Large intestine (tissue), 12 donors: ENCODE measurements at places on chromosomes 1 and 21. TPM values are rescaled to one million over a fixed set of nuclear protein-coding genes. Genes with fewer than 3 reads are reported as not detected.
A peak's percentile ranks its signal among the peaks of the same experiment; 100 is the strongest.

The SERPINC1 gene
- polyA plus RNA-seq: 0.54 TPM

DNA sequence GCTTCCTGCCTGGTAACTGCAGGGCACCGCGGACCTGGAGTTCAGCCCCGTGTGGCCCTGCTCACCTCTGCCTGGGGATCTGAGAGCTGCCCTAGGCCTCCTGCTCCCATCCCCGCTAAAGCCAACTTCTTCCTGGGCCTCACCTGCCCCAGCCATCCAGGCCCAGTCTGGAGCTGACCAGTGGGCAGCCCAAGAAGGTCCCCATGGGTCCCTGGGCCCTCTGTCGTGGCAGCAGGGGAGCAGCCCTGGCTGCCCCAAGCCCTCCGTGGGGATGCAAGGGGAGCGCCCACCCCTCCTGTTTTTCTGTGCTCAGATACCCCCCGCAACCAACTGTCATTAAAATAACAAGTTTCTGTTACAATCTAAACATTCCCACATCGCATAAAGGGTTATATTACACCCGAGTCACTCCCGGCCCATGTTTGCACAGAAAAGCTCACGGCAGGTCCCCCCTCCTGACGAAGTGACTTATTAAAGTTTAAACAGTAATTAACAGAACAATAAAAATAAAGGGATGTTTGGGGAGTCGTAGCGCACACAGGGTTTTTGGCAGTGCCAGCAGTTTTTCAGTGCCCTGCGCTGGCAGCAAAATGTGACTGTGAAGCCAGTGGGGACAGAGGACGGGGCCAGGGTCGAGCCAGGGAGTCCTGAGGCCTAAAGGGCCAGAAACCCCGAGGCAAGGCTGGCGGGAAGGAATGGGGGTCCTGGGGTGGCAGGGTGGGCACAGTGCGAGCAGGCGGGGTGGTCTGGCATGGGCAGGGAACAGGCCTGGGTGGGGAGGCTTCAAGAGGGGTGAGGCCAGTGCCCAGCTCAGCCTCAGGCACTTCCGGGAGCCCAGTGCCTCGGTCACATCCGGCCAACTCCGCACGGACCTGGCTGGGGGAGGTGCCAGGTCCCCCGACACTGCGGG lies 121.5 kb downstream of the CASZ1 start:
- H3K27me3 ChIP-seq: peaks cover 5% of the 10 kb centered on the region
- peak overlapping the region; percentile 34 for H3K27ac ChIP-seq
- H3K36me3 ChIP-seq: no peaks in the 10 kb centered on the region
- H3K4me1 ChIP-seq: peaks cover 76% of the 10 kb centered on the region
- no peak for DNase-seq

GRCh38 chr1:201419746-201420607 lies 1.6 kb downstream of the TNNI1 start:
- no peak overlapping the region for H3K4me3 ChIP-seq
- H3K27ac ChIP-seq: no peak overlapping the region
- no peaks in the 10 kb centered on the region for H3K27me3 ChIP-seq
- H3K4me1 ChIP-seq: no peaks in the 10 kb centered on the region

- no peaks in the 10 kb centered on the region for H3K4me1 ChIP-seq
- no peak overlapping the region for H3K4me3 ChIP-seq
- no peak overlapping the region for H3K27ac ChIP-seq
- no peak for DNase-seq
Measured at GRCh38 chr1:37606481-37607263, 10.9 kb upstream of the GNL2 start.

DNA sequence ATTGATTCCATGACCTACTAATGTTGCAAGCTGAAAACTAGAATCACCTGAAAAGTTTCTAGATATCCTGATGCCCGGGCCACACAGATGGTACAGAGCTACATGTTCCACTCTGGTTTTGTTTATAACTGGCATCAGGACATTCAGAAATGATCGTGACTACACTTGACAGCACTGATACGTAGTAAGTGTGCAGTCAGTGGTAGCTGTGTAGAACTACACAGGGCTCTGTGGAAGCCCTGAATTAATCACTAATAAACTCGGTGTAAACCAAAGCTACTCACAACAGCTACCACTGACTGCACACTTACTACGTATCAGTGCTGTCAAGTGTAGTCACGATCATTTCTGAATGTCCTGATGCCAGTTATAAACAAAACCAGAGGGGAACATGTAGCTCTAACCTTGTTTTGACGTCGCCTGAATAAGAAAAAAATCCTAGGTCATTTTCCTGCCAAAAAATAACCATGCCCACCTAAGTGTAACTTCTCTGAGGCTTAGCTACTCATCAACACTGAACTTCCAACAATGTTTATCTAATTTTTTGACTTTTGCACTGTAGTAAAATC lies 149.7 kb downstream of the TGFBR3 start:
- H3K36me3 ChIP-seq: peaks cover 3% of the 10 kb centered on the region
- peak overlapping the region; percentile 39 for H3K27ac ChIP-seq
- no peak for DNase-seq
- H3K4me3 ChIP-seq: no peak overlapping the region
- peaks cover 54% of the 10 kb centered on the region for H3K4me1 ChIP-seq

The DFFA gene
- 29.3 TPM for polyA plus RNA-seq

The C2CD4D gene
- polyA plus RNA-seq: 0.78 TPM

The FOXO6 gene
- 6.4 TPM for polyA plus RNA-seq

The RIPPLY3 gene
- polyA plus RNA-seq: 0.24 TPM

GRCh38 chr1:167720965-167721616 lies 691 bp upstream of the MPZL1 start:
- H3K4me3 ChIP-seq: peak overlapping the region; percentile 74
- peak; percentile 69 for DNase-seq
- H3K36me3 ChIP-seq: no peaks in the 10 kb centered on the region
- H3K27ac ChIP-seq: peak overlapping the region; percentile 79

DNA sequence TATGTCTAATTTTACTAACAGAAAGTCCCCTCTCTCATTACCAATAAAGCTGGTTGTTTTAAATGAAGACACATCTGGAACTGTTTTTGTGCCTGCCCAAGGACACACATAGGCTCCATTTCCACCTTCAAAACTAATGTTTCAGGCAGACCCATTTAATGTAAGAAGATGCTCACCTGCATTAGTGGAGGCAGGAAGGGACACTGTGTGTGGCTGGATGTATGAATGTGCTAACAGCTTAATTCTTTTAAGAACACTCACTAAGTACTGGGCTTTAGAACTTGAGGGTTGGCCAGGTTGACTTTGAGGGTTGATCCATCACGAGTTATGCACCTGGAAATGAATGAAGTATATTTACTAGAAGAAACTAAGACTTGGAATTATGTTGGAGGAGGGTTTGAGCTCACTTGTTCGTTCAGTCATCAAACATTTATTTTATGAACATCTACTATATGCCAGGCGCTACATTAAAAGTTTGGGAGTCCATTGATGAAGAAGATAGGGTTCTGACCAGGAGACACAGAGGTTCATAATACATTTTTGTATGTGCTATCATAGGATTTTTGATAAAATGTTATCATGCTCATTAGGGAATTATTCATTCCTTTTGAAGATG lies 5.4 kb downstream of the JUN start:
- no peak overlapping the region for H3K4me3 ChIP-seq
- H3K36me3 ChIP-seq: peaks cover 4% of the 10 kb centered on the region
- no peak overlapping the region for H3K27ac ChIP-seq
- H3K27me3 ChIP-seq: no peaks in the 10 kb centered on the region

GRCh38 chr1:19800076-19800804 lies 524 bp upstream of the TMCO4 start:
- DNase-seq: peak; percentile 87
- peaks cover 22% of the 10 kb centered on the region for H3K4me1 ChIP-seq
- peak overlapping the region; percentile 58 for H3K4me3 ChIP-seq

The CDA gene
- polyA plus RNA-seq: 0.64 TPM

The ZC3H11A gene
- polyA plus RNA-seq: 114 TPM

DNA sequence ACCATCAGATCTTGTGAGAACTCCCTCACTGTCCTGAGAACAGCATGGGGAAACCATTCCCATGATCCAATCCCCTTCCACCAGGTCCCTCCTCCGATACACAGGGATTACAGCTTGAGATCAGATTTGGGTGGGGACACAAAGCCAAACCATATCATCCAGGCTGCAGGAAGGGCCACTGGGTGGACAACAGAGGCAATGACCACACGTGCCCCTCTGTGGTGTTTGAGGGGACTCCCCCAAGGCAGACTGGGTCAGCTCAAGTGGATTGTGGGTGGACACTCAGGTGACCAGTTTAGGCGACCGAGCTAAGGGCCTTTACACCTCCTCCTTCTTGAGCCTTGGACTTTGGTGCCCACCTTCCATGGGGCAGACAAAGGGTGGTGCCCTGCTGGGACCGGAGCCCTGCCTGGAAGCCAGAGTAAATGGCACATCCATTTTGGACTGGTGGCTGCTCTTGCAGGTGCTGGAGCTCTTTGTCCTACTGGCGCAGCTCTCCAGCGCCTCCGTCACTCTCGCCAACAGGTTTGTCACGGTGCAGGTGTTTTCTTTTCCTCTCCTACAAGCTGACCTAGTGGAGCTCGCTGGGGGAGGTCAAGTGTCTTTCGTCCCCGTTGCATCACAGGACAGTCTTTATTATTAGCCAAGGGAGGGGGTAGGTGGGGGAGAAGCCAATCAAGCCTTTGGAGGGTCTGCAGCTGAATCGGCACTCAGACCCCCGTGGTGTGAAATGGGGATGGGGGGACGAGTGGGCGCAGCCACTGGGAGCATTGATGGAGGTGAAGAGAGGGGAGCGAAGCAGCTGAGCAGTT lies 37.6 kb downstream of the CRYAA start:
- no peak for DNase-seq
- peaks cover 3% of the 10 kb centered on the region for H3K27me3 ChIP-seq
- no peaks in the 10 kb centered on the region for H3K36me3 ChIP-seq
- no peak overlapping the region for H3K4me3 ChIP-seq

DNA sequence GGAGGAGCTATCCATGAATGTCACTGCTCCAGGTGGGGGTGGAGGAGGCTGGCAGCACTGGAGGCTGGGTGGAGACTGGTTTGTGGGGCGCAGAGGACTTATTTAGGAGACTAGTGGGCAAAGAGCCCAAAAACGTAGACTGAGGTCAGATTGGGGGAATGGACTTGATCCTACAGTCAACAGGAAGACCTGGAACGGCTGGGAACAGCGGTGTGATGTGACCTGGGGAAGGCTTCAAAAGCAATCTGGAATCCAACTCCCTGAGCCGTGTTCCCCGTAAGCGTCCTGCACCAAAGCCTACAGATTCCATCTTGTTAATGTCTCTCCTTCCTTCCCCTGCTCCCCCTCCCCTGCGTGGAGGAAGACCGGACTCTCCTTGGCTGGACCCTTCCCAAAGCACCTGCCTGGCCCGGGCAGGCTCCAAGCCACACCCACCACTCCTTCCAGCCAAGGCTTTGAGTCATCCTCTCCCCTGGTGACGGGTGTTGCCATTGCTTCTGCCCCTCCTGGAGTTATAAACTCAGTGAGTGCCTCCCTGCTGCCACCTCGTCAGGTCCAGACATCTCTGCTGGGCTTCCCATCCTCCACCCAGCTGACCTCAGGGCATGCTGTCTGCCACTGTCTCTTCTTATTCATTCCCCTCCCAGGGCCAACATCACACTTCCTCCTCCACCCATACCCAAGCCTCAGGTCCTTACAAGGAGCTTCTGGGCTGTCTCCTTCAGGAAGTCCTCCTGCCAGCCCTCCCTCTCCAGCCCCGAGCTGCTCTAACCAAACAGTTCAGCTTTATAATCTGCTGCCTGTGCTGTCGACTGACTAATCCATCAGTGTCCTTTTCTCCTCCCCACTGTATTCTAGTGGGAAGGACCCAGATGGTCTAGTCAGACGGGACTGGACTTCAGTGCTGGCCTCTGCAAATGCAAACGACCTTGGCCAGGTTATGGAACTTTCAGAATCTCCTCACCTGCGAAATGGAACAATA lies 1.6 kb upstream of the CLSTN1 start:
- DNase-seq: peak; percentile 90
- H3K27ac ChIP-seq: peak overlapping the region; percentile 82
- no peaks in the 10 kb centered on the region for H3K27me3 ChIP-seq
- H3K36me3 ChIP-seq: no peaks in the 10 kb centered on the region
- H3K4me1 ChIP-seq: peaks cover 23% of the 10 kb centered on the region

DNA sequence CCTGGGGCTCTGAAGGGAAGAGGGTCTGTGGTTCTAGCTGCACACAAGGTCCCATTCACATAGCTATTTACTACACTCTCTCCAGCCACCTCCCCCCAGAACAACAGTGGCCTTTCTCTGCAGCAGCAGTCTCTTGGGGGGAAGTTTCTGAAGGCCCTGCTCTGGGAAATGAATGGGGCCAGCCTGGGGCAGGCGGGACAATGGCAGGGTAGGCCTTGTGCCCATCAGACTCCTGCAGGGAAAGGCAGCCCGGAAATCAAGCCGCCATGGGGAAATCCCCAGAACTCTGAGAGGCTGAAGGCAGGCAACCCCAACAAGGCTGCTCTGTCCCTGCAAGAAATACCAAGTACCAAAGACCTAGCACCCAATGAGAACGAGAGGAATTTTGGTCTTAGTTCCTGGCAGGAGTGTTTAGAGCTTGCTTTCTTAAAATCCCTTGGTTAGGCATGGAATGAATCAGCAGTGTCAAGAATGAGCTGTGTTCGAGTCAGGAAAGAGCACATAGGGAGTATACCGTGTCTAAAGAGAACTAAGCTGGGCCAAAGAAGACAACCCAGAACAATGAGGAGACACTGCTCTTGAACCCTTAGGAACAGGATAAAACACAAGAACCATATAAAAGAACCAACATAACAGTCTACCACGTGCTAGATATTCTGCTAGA lies 11.3 kb downstream of the ARHGEF11 start:
- no peak for DNase-seq
- no peaks in the 10 kb centered on the region for H3K4me1 ChIP-seq
- H3K36me3 ChIP-seq: peaks cover 5% of the 10 kb centered on the region
- no peak overlapping the region for H3K4me3 ChIP-seq
- no peak overlapping the region for H3K27ac ChIP-seq
- H3K27me3 ChIP-seq: no peaks in the 10 kb centered on the region

The S100A7 gene
- polyA plus RNA-seq: not detected

DNA sequence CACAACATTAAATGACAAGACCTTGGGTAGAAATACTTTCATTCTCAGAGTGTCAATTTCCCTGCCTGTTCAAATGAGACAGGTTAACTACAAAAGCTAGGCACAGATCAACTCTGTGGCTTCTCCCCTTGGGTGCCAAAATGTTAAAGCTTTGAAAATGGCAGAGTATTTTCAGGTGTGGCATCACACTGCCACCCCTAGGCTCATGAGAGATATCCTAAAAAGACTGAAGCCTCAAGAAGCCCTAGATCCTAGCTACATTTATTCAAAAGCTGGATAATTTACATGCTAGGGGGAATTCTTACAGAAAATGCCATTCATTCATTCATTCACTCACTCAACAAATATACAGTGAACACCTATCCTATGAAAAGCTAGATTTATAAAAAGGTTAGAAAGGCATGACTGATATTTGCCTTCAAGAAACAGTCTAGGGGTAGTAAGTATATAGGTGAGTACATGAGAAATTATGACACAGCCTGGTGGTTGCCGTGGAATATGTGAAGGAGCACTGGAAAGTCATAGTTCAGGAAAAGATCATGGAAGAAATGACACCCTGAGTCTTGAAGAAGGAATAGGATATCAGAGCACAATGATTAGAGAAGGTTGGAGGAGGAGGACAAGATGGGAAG lies 15.9 kb upstream of the RAB4A start:
- peaks cover 19% of the 10 kb centered on the region for H3K4me1 ChIP-seq
- DNase-seq: no peak
- no peaks in the 10 kb centered on the region for H3K36me3 ChIP-seq
- no peak overlapping the region for H3K27ac ChIP-seq
